ENCODE measurements at places on chromosomes 13 and 19.
A peak's percentile ranks its signal among the peaks of the same experiment; 100 is the strongest.

DNA sequence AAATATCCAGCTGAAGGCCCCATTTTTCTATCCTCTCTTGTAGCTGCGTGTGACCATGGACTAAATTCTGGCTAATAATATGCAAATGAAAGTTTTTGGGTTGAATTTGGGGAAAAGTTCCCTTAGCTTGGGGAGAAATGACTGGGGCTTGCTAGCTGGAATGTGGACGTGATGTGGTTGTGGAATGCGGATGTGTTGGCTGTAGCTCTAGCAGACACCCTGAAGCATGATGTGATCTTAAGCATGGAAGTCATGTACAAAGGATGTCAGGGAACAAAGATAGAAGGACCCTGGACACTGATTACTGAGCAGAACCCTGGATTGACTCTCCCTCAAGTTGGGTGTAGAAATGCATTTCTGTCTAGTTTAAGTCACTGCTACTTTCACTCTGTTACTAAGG, 25.4 kb upstream of the SCEL start:
- no peak for DNase-seq

DNA sequence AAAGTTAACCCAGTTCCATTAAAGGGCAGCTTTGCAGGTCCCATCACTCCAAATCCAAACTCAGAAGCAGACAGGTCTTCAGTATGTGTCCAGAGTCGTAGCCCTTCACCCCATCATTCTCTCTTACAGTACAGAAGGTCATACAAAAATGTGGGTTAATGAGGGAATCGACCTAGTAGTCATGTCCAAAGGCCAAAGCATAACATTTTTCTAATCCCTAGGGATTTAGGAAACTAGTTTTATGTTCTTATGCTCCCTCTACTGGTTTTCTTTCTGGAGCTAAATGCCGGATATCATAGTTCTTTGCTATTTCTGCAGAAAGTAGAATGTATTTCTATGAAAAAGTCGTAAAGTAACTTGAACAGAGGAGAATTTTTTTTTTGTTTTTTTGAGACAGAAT, 72.2 kb downstream of the DHRS12 start:
- DNase-seq = no peak

DNA sequence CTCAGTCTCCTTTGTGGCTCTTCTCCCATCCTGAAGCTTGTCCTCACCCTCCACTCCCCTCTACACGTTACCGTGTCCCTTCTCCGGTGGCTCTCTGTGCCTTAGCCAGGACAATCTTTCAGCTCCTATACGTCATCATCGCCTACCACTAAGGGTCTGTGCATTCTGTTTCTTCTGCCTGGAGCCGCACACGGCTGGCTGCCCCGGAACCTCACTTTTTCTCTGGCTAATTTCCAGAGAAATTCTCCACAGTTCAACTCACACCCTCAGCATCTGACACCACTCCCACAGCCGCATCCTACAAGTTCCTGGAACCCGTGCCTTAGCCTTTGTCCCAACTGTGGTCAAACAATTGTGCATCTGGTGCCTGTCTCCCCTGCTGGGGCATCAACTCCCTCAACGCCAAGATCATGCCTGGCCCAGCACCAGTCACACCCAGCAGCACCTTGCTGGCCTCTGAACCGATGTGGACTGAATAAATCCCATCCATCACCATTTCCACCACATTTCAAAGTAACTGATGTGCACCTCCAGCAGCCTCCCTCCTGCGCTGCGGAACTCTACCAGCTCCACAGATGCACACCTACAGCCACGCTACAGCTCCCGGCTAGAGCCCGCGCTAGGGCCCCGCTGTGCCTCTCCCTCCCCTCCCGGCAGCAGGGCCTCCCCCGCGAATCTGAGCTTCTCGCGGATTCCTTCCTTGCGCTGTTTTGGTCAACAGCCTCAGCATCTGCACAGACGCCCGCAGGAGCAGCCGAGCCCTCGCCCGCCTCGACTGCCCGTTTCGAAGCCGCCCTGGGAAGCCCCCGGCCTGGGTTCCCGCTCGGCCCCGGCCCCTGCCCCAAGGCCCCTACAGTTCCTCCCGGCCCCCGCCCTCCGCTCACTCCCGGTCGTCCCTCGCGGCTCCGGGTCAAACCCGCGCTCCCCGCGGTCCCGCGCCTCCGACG, 689 bp downstream of the DCUN1D2 start:
- peak; percentile 21 for DNase-seq

DNA sequence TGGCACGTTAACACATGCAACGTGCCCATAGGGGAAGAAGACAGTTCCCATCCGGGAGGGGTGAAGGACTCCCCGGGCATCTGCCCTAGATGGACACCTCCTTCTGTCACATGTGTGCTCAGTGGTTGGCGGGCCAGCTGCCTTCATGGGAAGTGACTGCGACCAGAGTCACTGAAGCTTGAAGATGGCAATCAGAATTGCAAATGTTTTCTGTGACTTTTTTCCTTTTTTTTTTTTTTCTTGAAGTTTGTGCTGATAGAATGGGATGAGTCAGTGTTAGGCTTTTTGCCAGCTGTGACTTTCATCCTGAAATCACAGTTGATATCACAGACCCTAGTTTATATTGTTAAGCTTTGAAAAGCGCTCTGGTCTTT, 109.2 kb upstream of the MCF2L start:
- DNase-seq = no peak

GRCh38 chr13:101155920-101156319, 260.4 kb downstream of the NALCN start:
- no peak for DNase-seq

DNA sequence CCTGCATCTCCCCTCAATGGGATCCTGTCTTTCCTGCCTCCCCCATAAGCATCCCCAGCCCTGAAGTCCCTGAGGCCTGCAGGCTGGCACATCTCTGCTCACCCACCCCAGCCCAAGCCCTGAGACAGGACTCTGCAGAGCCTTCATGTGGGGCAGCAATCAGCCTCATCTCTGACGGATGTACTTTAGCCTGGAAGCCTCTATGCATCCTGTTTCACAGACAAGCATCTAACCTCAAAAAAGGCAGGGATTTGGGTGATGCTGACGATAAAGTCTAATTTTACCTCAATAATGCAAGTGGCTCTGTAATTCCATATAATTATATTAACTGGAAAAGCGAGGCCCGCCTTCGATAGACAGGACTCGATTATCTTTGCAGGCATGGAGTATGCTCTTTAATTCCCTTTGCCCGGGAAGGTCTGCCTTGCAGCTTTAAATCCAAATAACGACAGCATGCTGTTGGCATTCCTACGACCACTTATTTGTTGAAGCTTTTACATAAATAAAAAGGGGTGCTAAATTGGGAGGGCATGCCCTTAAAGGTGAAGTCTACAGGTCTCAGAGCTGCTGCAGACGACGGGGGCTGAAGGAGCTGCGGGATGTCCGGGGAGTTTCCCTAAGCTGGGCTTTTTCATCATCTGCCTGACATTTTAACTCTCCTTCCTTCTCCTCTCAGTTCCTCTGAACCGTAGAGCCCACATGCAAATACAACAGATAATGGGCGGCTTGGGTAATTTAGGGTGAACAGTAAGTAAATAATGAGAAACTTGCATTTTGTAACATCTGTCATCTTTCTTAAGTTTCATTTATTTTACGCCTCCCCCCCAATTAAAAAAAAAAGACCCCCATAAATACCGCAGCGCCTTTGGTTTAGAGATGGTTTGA, 211.5 kb downstream of the URI1 start:
- DNase-seq = no peak

- no peak for DNase-seq
Measured at GRCh38 chr13:90362707-90363106, 984.8 kb upstream of the MIR17HG start.

DNA sequence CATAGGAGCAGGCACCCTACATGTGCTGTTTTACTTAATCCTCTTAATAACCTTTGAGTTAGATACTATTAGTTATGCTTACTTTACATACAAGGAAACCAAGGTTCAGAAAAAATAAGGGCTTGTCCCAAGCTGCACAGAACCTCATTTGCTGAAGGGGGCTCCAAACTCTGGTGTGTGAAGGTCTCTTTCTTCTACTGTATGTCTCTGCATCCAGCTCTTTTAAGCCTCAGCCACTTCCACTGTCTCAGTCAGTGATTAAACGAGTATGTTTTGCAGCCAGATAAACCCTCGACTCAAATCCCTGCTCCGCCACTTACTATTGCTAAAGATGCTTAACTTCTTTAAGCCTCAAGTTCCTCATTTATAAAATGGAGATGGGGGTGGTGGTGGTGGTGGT, 112.4 kb upstream of the WASF3 start:
- no peak for DNase-seq

- DNase-seq = no peak
Measured at GRCh38 chr13:98984118-98984517, 6.3 kb upstream of the DOCK9 start.

DNA sequence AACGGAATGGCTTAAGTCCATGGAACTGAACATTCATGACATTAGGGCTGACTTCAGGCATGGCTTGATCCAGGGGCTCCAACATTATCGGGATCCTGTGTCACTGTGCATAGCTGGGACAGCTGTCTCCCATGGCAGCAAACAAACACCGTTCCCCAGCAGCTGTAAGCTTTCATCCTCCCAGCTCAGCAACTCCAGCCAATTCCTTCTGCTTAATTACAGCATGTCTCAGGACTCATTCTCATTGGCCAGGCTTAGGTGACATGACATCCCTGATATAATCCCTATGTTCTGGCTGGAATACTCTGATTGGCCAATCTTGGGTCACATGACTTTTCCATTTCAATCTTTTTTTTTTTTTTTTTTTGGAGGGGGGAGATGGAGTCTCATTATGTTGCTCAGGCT, 10.9 kb upstream of the TLE5 start:
- DNase-seq = no peak

DNA sequence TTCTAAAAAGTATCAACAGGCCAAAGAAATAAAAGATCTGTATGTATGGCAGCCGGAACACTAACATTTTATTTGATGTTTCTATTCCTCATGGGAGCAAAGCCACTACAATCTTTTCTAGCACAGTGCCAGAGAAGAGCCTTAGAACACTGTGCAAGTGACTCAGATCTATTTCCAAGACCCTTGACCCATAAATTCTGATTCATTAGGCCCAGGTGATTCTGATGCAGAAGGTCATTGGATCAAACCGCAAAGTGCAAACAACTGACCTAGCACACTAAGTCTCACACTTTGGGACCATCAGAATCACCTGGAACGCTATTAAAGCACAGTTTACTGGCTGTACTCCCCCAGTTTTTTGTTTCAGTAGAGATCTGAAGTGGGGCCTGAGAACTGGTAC, 87.6 kb downstream of the MYCBP2 start:
- no peak for DNase-seq

DNA sequence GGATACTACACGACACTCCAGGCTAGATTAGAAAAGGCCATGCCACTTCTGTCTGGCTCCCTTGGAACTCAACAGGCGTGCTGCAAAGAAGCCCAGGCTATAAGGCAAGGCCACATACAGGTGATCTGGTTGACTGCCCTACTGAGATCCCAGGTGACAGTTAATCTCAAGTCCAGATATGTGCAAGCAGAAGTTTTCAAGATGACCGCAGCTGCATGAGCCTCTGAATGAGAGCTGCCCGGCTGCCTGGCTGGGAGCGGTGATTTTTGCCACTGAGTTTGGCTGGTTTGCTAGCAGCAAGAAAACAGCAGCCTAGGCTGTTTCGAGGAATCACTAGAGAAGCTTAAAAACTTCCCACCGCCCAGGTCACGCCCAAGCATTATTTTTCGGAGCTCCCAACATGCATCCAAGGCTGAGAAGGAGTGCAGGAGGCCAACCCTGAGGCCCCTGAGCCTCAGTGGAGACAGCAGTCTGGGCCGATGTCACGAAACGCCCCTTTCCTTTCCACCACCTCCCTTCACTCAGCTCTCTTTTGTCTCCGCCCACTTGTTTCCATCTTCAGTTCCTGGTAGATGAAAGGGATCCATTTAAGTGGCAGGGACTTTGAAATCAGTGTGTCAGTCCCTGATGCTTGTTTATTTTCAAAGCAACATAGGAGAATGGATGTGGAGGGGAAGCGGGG, 14.0 kb upstream of the URI1 start:
- no peak for DNase-seq

GRCh38 chr19:55442372-55442961, 633 bp downstream of the SHISA7 start:
- no peak for DNase-seq

- no peak for DNase-seq
Measured at GRCh38 chr13:54636231-54636630, 1607.6 kb downstream of the OLFM4 start.

- no peak for DNase-seq
Measured at GRCh38 chr19:12930002-12930645, 3.4 kb downstream of the FARSA start.

- no peak for DNase-seq
Measured at GRCh38 chr19:39906820-39907611, 27.4 kb downstream of the FCGBP start.

DNA sequence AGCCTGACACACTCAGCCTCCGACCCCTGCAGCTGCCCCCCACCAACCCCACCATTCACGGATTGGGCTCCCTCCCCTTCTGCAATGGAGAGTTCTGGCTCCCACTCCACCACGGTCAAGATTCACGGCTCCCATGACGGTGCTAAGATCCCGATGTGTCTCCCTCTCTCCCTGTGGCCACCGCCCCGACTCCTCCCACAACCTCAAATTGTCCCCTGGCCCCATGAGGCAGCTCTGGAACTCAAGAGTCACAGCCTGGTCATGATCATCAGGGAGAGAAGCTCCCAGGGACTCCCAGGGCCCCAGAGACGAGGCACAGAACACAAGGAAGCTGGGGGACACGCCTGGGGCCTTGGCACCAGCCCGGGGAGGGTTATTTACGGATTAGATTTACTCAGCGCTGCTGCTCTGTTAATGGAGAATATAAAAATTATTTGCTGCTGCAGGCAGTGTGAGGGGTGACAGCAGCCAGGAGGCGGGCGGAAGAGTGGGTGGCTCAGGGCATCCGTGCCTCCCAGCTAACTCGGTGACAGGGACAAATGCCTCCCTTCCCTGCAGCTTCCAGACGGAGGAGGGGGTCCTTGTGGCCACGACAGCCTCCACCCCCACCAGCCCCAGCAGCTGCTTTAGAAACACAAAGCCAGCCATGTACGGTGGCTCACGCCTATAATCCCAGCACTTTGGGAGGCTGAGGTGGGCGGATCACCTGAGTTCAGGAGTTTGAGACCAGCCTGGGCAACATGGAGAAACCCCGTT, 184.2 kb downstream of the PTPRS start:
- DNase-seq = no peak

GRCh38 chr19:29666578-29667386, 1.5 kb downstream of the PLEKHF1 start:
- no peak for DNase-seq

- DNase-seq = peak; percentile 63
Measured at GRCh38 chr19:45670670-45671453, 2.8 kb downstream of the GIPR start.

DNA sequence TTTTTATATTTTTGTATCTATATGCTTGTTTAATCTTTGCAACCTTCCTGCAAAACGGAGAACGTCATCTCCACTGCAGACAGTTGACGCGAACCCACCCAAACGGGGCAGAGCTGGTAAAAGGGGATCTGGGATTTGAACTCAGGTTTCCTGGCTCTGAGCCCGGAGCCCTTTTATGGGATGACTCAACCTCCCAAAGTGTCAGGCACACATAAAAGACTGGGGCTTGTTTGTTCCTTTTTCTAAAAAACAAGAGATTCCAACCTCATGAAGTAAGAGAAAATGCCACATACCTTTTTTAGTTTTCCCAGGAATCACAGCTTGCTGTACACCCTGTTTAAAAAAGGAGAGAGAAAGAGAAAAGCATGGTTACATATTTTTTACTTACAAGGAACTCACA, 78.9 kb downstream of the GADD45B start:
- DNase-seq = no peak

GRCh38 chr13:91214031-91214430, 133.5 kb upstream of the MIR17HG start:
- DNase-seq = no peak

Measured in CD4-positive, alpha-beta T cell treated with Interleukin-15 for 1 hour (primary cell).